T-helper 1 cell (primary cell): ENCODE measurements at places on chromosomes 16 and 17.

DNA sequence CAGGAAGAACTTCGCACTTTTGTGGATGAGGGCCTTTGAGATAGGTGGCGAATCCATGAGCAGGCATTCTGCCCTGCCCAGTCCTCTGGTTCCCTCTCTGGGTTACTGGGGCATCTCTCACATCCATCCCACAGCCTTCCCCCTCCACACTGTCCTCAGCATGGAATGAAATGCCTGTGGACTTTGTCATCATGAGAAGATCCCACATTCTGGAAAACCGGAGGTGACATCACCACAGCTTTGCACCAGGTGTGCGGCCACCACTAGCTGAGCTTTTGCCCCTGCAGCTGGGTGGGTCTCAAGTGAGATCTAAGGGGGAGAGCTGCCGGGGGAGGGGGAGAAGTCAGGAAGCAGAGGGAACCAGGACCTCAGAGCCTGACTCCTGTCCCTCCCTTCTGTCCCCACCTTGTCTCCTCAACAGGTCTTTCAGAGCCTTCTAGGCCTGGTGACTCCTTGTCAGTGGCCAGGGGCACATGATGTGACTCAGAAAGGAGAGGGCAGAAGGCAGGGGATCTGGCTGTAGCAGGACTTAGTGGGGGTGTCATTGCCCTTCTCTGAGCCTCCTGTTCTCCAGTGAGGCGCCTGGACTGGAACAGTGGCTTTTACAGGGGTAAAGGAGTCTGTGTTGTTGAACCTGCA lies 40.0 kb upstream of the DLX4 start:
- DNase-seq: no peak

DNA sequence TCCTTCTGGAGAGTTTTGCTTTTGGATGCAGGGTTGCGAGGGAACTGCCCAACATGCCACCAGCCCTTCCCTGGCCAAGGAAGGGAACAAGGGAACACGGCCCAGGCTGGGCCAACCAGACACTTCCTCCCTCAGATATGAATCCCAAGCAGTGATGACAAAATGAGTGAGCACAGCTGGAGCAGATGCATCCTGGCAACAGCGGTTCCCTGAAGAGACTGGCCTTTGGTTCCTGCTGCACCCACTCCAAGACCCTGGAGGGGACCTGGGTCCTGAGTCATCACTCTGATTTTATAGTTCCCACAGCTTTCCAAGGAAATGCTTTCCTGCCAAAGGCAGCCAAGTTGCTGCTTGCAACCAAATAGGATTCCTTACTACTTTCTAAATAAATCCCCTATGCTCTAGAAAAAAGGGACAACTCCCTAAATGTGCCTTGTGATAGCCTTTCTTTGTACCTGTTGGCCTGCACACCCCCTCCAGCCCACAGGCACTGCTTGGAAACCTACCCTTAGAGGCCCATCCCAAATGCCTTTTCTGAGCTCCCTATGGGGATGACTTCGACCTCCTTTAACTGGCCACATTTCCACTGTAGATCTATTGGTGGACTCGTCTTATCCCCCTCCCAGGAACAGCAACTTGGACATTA lies 5.3 kb downstream of the ST3GAL2 start:
- no peak for DNase-seq

DNA sequence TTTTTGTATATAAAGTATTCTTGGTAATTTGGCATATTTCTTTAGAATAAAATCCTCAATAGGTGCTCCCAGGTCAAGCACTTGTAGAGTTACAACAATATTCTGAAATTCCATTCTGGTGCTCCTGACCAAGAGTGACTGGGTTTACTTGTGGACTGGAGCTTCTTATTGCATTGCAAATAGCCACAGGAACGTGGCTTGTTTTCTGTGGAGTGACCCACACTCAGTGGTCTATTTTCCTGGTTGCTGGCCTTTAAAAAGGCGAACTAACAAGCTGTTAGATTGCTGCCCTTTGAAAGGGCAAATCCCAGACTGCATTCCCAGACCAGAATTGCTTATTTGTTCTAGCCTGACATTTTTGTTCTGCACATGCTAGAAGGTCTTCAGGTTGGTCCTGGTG lies 658.8 kb upstream of the GOT2 start:
- no peak for DNase-seq

- DNase-seq: no peak
Measured at GRCh38 chr17:49667854-49668253, 10.0 kb downstream of the SPOP start.

- DNase-seq: no peak
Measured at GRCh38 chr16:20507280-20507679, 56.0 kb downstream of the ACSM2A start.

DNA sequence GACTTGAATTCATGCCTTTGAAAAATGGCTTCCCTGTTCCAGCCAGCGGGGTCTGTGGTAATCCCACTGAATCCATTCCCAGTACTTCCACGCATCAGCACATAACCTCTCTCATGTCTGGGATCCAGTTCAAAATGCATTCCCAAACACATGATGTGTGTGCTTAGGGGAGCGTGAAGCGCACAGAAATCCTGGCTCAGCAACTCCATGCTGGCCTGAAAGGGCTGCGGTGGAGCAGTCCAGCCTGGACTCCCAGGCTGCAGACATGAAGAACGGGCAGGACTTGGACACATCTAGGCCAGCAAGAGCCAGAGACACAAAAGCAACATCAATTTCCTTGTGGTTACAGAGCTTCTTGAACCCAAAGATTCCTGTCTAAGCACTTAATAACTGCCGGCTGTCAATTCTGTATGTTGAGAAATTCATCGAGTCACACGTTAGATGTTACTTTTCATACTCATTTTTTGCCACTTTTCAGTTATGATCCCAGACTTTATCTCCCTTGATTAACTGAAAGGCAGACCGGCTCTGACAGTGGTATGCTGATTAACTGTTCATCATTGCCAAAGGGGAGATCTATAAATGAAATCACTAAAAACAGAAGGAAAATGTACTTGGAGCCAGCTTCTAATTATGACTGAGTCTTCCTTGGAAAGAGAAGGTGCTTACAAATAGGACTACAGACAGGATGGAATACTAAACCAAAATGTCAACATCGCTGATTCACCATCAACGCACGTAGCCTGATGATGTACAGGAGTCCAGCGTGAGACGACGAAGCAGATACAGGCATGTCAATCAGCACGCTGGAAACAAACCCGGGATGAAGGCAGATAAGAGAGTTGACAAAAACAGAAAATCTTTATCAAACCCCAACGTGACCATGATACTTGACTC lies 23.0 kb downstream of the NSMCE1 start:
- DNase-seq: no peak

- DNase-seq: no peak
Measured at GRCh38 chr17:3594051-3594800, 15.0 kb downstream of the TRPV1 start.

DNA sequence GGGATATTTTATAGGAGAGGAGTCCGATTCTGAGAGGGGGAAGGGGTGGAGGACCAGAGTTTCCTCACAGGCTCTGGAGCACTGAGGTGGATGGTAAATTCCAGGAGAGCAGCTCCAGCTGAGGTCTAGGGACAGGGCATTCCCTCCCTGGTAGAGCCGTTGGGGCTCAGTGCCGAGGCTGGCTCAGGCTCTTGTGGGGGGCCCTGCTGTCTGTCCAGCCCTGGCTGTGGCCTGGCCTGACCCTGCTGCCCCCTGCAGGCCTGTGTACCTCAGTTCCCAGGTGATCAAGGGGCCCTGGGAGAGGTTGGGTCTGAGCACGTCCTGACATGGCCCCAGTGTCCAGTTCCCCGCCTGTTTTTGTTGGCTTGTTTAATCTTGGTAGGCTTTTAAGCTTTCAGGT lies 16.8 kb downstream of the ZNF750 start:
- DNase-seq: no peak

- DNase-seq: no peak
Measured at GRCh38 chr17:40071313-40072039, 8.7 kb downstream of the THRA start.

- DNase-seq: no peak
Measured at GRCh38 chr16:635573-636205, 416 bp downstream of the METTL26 start.

GRCh38 chr17:60993497-60993896 lies 315.8 kb downstream of the BCAS3 start:
- DNase-seq: no peak

GRCh38 chr17:59439741-59440211 lies 108.3 kb downstream of the YPEL2 start:
- DNase-seq: no peak

- DNase-seq: no peak
Measured at GRCh38 chr16:35197656-35198055, 1738.2 kb downstream of the TP53TG3F start.

- no peak for DNase-seq
Measured at GRCh38 chr17:56925088-56925487, 11.2 kb upstream of the TRIM25 start.

DNA sequence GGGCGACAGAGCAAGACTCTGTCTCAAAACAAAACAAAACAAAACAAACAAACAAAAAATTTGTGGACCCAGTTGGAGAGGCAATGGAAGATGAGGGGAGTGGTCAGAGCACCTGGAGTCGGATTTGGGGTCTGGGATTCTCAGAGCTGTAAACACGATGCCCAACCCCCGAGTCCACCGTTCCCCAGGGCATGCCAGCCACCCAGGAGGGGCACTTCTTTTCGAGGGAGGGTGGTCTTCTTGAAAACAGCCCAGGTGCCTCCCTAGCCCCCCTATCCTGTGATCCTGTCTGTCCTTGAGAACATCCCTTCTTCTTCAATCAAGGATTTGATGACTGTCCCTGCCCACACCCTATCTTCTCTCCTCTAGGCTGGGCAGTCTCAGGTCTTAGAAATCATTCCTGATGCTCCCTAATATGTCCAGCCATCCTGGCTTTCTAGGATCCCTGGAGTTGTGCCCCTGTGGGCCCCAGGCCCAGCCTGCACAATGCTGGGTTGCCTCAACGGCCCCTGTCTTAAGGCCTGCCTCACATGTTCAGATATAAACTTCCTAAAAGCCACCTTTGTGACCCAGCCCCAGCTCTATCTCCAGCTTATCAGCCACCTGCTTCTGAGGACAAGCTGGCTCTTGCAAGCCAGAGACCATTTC lies 3.1 kb upstream of the SLC13A2 start:
- no peak for DNase-seq

GRCh38 chr17:6172642-6173330 lies 102.6 kb downstream of the WSCD1 start:
- no peak for DNase-seq

- no peak for DNase-seq
Measured at GRCh38 chr16:29849505-29849904, 13.5 kb downstream of the CDIPT start.

GRCh38 chr16:5071681-5072333 lies at the start of gene ALG1:
Gene ALG1, plus strand, starts transcription at chr16:5071843. Its CDS starts 7 bp downstream, at chr16:5071850.
- DNase-seq: peak; percentile 87

GRCh38 chr17:44004761-44005526 lies 522 bp downstream of the NAGS start:
- peak; percentile 27 for DNase-seq

- no peak for DNase-seq
Measured at GRCh38 chr16:48011878-48012658, 143.7 kb downstream of the ABCC12 start.

DNA sequence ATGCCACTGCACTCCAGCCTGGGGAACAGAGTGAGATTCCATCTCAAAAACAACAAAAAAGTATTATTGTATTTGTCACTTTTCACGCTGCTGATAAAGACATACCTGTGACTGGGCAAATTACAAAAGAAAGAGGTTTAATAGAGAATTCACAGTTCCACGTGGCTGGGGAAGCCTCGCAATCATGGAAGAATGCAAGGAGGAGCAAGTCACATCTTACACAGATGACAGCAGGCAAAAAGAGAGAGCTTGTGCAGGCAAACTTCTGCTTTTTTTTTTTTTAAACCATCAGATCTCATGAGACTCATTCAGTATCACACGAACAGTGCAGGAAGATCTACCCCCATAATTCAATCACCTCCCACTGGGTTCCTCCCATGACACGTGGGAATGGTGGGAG lies 41.5 kb upstream of the ETV4 start:
- DNase-seq: no peak

- no peak for DNase-seq
Measured at GRCh38 chr17:74870512-74870911, 2.3 kb downstream of the FDXR start.

DNA sequence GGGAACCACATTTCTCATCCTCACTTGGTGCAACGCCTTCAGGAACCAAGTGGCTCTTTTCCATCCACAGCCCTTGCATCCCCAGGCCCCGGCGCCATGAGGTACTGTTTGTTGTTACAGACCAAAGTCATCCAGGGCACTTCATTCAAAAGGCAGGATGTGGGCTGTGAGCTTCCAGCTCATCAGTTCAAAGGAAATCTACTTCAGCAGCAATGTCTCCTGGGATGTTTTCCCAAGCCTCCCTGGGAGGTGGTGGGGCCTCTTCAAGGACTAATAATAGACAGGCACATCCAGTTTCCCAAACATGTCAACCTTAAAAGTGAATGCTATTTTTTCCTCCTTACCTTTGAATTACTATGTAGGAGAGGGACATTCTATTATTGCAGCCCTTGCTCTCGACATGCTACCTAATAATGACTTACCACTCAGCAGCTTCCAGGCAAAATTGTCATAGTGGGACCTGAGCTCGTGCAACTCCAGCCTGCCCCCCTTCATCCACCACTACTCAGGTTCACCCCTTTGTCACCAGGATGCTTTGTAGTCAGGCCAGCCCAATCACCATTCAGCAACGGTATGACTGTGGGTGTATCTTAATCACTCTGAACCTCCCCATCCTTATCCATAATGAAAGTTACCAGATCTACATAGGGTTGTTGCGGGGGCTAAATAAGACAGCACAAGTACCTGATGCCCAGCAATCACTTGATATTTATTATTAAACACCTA lies 1.7 kb upstream of the PRKCB start:
- DNase-seq: no peak

- DNase-seq: no peak
Measured at GRCh38 chr17:55160501-55160900, 104.3 kb upstream of the HLF start.

- DNase-seq: no peak
Measured at GRCh38 chr17:41492351-41492750, 2.6 kb upstream of the KRT36 start.

DNA sequence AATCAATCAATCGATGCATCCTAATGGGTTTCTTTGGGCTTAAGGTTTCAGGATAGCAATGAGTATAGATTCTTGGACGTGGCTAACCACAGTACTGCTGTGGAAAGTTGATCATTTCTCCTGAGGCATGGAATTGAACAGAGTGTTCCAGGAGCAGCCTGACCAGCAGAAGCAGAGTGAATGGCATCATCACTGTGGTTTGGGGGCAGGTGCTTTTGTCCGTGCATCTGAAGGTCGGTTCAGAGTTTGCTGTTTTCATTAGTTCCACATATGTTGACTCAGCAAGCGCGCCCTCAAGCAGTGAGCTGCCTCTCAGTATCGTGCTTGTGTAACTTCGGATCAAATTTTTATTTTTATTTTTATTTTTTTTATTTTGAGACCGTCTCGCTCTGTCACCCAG lies 24.9 kb downstream of the KIAA0513 start:
- DNase-seq: no peak
